ENCODE measurements at places on chromosomes 11 and 22. TPM values are rescaled to one million over a fixed set of nuclear protein-coding genes. Genes with fewer than 3 reads are reported as not detected.

Gene LRRN4CL
- 0.21 TPM for total RNA-seq

Gene ZNF280B
- total RNA-seq: 2.4 TPM

Gene CABP7
- 0.07 TPM for total RNA-seq

Gene SHANK3
- total RNA-seq: 0.05 TPM

Gene CCDC87
- 0.24 TPM for total RNA-seq

Gene MFRP
- total RNA-seq: not detected

Gene OR10D3
- total RNA-seq: not detected

Gene RIMBP3C
- total RNA-seq: not detected

Gene PAFAH1B2
- total RNA-seq: 61.5 TPM

Gene CRYBB3
- total RNA-seq: 0.27 TPM

Gene ELF5
- not detected for total RNA-seq

Gene HYLS1
- 8.3 TPM for total RNA-seq

Gene KDM4E
- total RNA-seq: not detected

Gene C11orf91
- not detected for total RNA-seq

Gene RAB30
- total RNA-seq: 11.5 TPM

Gene C2CD3
- 22.6 TPM for total RNA-seq

Gene KCTD14
- total RNA-seq: 0.17 TPM

Gene DLG2
- total RNA-seq: 1.7 TPM

Gene OR4C12
- total RNA-seq: not detected

Gene C11orf65
- 2.0 TPM for total RNA-seq

Gene CELSR1
- total RNA-seq: 0.36 TPM

Gene CEND1
- total RNA-seq: 0.68 TPM

Gene CHKA
- total RNA-seq: 6.1 TPM

Gene OR10V1
- not detected for total RNA-seq

Gene P2RY2
- total RNA-seq: not detected

Gene KRTAP5-6
- total RNA-seq: not detected

Gene APOBEC3B
- 43.9 TPM for total RNA-seq

Gene GRAMD1B
- total RNA-seq: 39.0 TPM

Gene MS4A3
- total RNA-seq: not detected

Gene PATE1
- total RNA-seq: not detected

Gene PDE2A
- 0.97 TPM for total RNA-seq

Gene GGTLC3
- total RNA-seq: not detected

Gene PTPRCAP
- 93.5 TPM for total RNA-seq

Gene CCDC188
- 0.52 TPM for total RNA-seq

Gene H19
- not detected for total RNA-seq

Gene POU2AF3
- total RNA-seq: not detected

All from activated CD4-positive, alpha-beta memory T cell treated with anti-CD3 and anti-CD28 coated beads for 36 hours (primary cell).